Left renal pelvis (tissue), 4 donors: ENCODE measurements at places on chromosomes 5 and 9.

GRCh38 chr9:28620661-28621060 is 1047.4 kb upstream of the C9orf72 start:
- no peak for DNase-seq

- DNase-seq: no peak
Measured at GRCh38 chr5:178793151-178793550, 62.7 kb upstream of the ZNF354A start.

DNA sequence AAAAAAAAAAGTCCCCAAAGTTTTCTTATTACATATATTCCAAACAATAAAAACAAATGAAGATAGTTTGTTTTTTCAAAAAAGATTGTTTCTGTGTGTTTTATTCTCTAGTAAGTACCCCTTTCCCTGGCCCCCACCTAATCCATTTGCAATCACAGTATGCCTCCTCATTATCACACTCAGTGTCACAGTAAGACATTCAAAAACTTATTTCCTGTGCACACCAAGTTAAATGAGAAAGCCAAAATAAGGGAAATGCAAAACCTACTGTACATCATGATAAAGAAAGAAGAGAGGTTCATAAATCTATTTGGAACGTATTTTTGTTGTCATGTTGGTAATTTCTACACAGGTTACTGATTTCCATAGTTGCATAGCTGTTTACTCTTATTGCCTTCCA is 62.3 kb downstream of the ST8SIA4 start:
- DNase-seq: no peak

- no peak for DNase-seq
Measured at GRCh38 chr5:158470764-158471534, 612.0 kb upstream of the CLINT1 start.

DNA sequence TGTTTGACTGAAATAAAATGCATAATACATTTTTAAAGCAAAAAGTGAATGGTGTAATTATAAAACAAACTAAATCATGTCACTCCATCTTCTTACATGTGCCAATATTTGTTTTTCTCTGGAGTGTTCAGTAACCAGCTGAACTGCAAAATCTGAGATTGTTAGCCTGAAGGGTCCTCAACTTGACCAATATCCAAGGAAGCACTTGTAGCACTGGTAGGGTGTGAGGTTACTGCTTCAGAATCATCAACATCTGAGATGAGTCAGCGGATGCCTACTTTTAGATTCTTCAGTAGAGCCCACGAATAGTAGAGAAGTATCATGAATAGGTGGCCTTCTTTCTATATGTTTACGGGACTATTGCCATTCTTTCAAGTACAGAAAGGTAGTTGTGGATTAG is 226.7 kb downstream of the TLE4 start:
- DNase-seq: no peak

DNA sequence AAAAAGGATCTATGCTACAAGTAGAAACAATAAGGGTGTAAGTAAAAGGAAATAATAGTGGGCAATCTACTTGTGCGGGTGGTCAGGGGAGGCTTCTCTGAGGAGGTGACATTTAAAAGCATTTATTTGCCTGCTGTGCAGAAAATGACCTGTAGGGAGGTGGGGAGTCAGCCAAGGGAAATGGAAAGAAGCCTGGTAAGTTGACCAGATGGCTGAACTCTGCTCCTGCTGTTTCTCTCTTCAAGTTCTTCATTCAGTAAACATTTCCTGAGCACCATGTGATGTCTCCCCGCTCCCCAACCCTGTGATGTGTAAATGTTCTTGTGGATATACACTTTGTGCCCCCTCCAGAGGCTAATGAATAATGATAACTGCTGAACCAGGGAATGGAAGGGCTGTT is 9.9 kb upstream of the SPIN1 start:
- DNase-seq: no peak
